ENCODE measurements at places on chromosomes 4 and X. TPM values are rescaled to one million over a fixed set of nuclear protein-coding genes. Genes with fewer than 3 reads are reported as not detected.

- peaks cover 27% of the 10 kb centered on the region for H3K27me3 ChIP-seq
- no peaks in the 10 kb centered on the region for H3K36me3 ChIP-seq
- no peak overlapping the region for H3K4me3 ChIP-seq
- H3K4me1 ChIP-seq: peaks cover 19% of the 10 kb centered on the region
- no peak overlapping the region for H3K27ac ChIP-seq
These were observed 149.3 kb upstream of the SLC4A4 start for GRCh38 chr4:71189471-71189870.

DNA sequence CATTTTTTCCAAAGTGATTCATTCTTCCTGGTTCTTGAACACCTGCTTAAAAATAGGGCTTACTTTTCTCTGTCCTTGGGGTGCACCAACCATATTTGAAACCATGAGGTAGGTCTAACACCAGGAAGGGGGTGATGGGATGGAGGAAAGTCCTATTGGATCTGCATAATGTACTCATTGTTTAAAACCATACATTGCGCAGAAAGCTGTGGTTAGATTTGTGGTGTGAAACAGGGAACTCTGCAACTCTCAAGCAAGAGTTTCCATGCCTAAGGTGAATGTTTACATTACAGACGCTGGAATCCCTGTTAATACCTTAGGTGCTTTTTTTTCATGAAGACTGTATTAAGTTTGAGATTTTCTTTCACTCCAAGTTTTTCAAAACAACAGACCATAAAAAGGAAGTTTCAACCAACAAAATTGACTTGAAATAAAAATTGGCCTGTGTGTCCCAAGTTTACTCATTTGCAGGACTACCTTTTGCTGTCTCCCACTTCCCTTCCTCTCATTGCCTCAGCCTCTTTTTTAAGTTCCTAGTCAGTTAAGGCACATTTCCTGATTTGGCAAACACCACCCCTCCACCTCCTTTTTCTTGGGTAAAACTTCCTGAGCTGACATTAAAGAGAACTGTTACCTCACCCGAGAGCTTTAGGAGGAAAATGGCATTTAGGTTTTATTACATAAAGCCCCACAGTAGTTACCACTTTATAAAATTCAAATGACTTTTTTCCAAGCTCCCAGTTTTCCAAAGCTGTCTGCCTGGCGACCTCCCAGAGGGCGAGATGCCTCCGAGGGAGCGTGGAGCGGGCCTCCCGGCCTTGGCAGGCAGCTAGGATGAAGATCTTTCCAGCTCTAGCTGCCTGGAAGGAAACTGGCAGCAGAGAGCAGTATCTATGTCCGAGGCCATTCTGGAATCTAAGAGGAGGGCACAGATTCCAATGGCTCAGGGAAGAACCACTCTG, 47.9 kb upstream of the RBPJ start:
- DNase-seq: no peak
- peaks cover 7% of the 10 kb centered on the region for H3K27me3 ChIP-seq
- H3K4me3 ChIP-seq: no peak overlapping the region
- peak overlapping the region; percentile 52 for H3K27ac ChIP-seq
- peaks cover 18% of the 10 kb centered on the region for H3K4me1 ChIP-seq

- H3K36me3 ChIP-seq: no peaks in the 10 kb centered on the region
- DNase-seq: no peak
- peaks cover 3% of the 10 kb centered on the region for H3K27me3 ChIP-seq
- H3K4me1 ChIP-seq: no peaks in the 10 kb centered on the region
These were observed 286.9 kb downstream of the PACRGL start for GRCh38 chr4:20987191-20987590.

DNA sequence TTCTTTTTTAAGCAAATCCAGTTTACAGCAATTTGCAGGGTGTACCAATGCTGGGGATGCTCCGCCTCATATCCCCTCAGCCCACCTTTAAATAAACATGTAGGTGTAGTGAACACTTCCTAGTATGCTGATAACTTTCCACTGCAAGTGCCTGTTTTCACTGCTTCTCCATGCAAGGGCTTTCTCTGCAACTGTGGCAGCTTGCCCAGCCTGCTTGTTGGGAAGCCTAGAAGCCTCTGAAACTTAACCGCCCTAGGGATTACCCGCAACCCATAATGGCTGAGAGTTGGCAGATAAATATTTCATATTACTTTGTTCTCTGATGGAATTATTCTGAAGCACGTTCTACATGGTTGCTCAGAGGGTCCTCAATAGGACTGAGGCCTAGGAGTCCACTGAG, 253.7 kb upstream of the DDX53 start:
- no peak overlapping the region for H3K27ac ChIP-seq
- H3K27me3 ChIP-seq: no peaks in the 10 kb centered on the region
- H3K36me3 ChIP-seq: no peaks in the 10 kb centered on the region
- H3K4me1 ChIP-seq: no peaks in the 10 kb centered on the region
- H3K4me3 ChIP-seq: no peak overlapping the region

- peak; percentile 44 for DNase-seq
- H3K4me3 ChIP-seq: peak overlapping the region; percentile 61
- H3K27me3 ChIP-seq: no peaks in the 10 kb centered on the region
- peaks cover 23% of the 10 kb centered on the region for H3K4me1 ChIP-seq
- H3K36me3 ChIP-seq: no peaks in the 10 kb centered on the region
These were observed 53.9 kb upstream of the RPS6KA3 start for GRCh38 chrX:20320461-20321159.

- no peak overlapping the region for H3K27ac ChIP-seq
- no peak for DNase-seq
- peaks cover 7% of the 10 kb centered on the region for H3K27me3 ChIP-seq
- H3K4me1 ChIP-seq: no peaks in the 10 kb centered on the region
- no peak overlapping the region for H3K4me3 ChIP-seq
These were observed 112.0 kb downstream of the ATG4A start for GRCh38 chrX:108203540-108203939.

Gene CXCL13
- 0.43 TPM for total RNA-seq

Gene SSX4
- not detected for total RNA-seq

Gene GPR143
- total RNA-seq: not detected

Data from activated CD8-positive, alpha-beta T cell treated with anti-CD3 and anti-CD28 coated beads for 36 hours (primary cell).